ENCODE measurements at places on chromosomes 1 and 21. TPM values are rescaled to one million over a fixed set of nuclear protein-coding genes. Genes with fewer than 3 reads are reported as not detected.
A peak's percentile ranks its signal among the peaks of the same experiment; 100 is the strongest.

DNA sequence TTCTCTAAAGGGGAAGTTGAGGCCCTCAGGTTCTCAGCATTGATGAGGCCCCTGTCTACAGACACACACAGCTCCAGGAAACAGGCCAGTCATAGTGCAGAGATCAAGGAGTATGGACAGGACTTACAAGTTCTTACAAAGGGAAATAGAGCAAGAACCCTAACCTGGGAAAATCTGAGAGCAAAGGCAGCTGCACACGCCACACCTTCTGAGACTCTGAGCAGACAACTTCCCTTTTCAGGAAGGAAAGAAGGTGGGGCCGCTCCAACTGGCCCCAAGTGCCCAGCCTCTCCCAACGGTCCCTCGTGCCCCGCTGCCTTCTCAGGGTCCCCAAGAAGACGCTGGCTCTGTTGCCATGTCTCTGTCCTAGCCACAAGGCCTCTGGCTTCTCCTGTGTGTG, 3.6 kb downstream of the NOC2L start:
- DNase-seq: no peak

GRCh38 chr1:39044762-39045161, 18.6 kb downstream of the NDUFS5 start:
- no peak for DNase-seq

GRCh38 chr1:61353797-61354406, 271.5 kb downstream of the NFIA start:
- no peak for DNase-seq

DNA sequence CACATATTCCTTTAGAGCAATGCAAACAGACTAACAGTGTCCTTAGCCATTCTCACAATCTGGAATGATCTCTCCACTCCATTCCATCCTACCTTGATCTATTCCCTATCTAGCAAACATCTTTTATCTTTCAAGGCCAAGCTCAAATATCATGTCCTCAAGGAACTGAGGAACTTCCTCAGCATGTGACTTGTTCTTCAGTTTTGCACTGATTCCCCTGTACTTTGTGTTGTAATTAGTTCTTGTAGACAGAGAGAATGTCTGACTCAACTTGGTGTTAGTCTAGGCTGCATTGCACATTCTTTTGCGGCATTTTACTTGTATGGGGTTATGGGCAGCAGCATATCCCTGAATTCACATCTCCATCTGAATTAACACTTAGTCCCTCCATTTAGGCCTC, 31.5 kb upstream of the GJA5 start:
- DNase-seq: no peak

Gene KDM1A
- 332 TPM for total RNA-seq

DNA sequence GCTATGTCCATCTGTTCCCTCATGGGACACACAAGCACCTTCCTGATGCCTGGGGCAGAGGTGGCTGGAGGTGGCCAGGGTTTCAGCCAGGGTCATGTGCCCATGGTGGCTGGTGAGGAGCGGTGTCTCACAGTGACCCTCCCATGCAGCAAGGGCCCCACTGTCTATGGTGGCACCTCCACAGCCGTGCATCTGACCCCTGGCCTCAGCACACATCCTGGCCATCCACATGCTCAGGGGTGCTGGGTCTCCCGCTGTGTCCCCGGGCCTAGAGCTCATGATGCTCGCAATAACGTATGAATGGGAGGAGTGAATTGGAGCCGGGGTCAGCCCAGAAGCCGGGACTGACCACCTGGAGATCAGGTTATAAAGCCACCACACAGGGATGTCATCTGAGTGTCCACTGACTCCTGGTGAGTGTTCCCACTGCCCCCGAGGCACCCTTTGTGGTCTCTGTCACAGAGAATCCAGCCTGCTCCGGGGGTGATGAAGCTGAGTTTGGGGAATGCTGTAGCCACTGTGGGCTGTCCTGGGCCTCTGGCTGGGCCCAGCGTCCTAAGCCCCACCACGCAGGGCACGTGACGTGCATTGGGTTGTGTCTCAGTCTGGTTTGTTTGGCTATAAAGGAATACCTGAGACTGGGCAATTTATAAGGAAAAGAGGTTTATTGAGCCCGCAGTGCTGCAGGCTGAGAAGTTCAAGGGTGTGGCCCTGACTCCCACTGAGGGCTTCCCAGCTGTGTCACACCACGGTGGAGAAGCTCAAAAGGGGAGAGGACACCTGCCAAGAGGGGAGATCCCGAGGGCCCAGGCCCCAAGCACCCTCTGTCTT, 51.7 kb downstream of the SIK1 start:
- no peak for DNase-seq

- no peak for DNase-seq
Measured at GRCh38 chr1:14263225-14263624, 335.3 kb upstream of the KAZN start.

DNA sequence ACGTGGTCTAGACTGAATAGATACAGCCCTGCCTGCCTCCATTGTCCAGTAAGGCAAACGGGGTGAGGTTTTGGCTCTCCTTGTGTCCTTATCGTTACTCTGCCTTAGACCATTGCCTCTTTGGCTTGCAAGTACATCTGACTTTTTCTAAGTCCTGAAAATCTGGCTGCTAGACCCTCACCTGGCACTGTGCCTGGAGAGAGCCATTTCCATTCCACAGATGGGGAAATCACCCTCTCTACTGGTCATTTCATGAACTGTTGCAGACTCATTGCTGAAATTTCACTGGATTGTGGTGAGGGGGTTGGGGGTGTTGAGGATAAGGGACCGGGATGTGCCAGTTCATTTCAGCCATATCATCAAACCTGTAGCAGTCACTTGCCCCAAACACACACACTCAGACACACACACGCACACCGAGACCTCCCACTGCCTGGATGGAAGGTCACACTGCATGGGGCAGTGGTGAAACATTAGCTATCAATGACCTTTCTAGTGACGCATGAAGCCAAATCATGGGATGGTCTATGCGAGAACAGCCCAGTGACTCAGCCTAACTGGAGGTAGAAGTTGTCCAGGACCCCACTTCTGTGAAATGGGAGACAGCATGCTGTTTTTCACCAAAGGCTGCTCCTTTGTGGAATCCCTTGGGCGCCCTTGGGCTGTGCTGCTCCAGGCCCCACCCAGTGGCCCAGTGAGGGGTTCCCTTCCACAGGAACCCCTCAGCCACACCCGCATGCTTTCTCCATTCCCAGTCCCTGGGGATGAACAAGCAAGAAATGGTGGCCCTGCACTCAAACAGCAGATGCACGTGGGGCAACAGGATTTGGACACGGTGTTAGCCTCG, 34.9 kb upstream of the VASH2 start:
- DNase-seq: peak; percentile 36

DNA sequence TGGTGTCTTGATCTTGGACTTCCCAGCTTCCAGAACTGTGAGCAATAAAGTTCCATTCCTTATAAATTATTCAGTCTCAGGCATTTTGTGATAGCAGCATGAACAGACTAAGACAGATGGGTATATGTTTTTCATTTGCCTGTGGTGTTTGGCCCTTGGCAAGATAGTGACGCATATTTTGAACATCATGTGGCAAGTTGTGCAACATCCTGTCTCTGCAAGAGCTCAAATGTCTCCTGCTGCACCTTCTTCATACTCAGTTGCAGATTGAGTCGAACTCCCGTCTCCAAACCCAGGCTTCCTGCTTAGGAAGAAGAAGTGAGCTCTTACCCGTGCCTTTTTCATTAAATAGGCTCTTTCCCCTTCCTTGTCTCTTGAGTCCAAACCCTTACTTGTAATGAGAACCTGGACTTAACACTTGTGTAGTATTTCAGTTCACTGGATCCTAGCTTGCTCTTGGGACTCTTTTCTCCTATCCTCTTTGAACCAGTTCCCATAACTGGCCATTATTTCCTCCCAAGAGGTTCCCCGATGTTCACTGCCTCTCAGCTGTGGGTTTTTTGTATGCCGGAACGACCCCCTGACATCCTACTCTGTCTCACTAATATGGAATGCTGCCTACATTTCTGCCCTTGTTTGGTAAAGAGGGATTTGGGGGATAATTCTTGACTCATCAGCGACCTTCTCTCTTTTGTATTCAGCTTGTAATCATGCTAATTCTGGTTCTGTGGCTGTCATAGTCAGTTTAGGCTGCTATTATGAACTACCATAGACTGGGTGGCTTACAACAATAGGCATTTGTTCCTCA, 125.0 kb upstream of the KCNK2 start:
- no peak for DNase-seq

Gene TLCD4
- 3.2 TPM for total RNA-seq

DNA sequence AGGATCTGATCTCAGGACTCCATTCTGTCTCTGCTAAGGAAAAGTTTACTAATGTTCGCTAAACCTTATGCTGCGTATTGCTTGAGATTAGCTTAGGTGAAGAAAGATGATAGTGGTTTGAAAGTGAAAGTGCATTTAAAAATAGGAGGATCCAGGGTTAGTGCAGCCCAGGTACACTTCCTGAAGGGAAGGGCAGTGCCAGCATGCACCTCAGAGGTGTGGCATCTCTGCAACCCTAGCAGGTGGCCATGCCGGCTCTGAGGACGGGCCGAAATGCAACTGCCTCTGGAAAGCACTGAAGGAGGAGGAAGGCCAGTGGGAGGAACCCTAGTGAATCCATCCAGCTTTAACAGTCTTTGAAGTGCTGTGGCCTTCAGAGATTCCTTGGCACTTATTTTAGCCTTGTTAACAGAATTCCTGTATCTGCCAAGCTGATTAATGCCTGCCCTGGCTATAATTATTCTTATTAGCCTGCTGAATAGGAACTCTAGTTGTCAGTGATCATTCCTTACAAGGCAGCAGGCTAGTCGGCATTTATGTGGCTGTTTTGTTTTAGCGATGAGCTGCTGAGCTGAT, 5.5 kb downstream of the PTGFRN start:
- no peak for DNase-seq

DNA sequence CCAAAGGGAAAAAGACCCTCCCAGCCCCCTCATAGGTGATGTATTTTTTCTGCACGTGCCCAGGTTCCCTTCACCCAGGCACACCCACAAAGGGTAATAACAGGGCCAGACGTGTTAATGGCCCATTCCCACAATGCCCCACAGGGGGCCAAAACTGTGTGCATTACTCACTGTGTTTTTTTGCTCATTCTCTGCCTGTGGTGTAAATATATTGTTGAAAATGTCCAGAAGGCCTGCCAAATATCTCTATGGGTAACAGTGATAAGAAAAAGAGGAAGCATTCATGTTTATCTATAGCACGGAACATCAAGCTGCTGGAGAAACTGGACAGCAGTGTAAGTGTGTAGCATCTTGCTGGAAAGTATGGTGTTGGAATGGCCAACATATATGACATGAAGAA, 21.9 kb downstream of the RHEX start:
- DNase-seq: no peak

- no peak for DNase-seq
Measured at GRCh38 chr1:58143972-58144697, 402.4 kb downstream of the OMA1 start.

DNA sequence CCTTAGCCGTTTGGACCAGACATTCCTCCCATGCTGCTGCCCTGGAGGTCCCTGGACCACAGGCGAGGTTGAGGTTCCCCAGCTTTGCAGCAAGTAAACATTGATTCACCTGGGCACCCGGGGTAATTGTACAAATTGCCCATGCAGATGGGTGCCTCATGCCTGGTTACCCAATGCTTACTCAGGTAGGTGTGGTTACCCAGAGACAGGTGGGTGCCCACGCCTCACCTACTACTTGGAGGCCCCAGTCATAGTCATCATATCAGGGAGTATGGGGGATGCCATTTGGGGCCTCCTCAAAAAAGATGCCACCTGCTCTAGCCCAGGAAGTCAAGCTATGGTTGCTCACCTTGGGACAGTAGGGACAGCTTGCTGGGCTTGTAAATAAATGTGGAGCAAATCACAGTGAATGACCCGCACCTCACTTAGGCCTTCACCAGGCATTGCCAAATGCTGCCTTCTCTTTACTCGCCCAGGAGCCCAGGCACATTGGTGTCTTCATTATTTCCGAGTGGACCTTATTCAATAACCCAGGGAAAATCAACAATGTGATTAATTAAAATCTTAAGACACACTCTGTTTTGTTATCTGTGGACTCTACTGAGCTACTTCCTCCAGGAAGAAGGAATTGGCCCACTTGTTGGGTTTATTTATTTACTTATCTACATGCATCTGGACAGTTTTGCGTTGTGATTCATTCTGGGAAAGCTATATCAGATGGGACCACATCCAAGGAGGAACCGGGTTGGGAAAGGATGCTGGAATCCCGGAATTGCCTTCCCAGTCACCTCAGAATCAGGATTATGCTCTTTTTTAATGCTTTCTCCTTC, 35.6 kb upstream of the GRHL3 start:
- DNase-seq: no peak

GRCh38 chr21:38621132-38621531, 122.9 kb upstream of the ERG start:
- no peak for DNase-seq

GRCh38 chr1:42963378-42964043, 4.8 kb upstream of the SLC2A1 start:
- no peak for DNase-seq

Gene RHBDL2
- 1.1 TPM for total RNA-seq

GRCh38 chr1:159342761-159343425, 40.8 kb downstream of the FCER1A start:
- no peak for DNase-seq

- DNase-seq: no peak
Measured at GRCh38 chr1:239872626-239873025, 219.1 kb upstream of the FMN2 start.

GRCh38 chr1:173208146-173208545, 1.0 kb upstream of the TNFSF4 start:
- DNase-seq: no peak

Gene PRELP
- 0.34 TPM for total RNA-seq

Gene TMEM240
- total RNA-seq: 13.3 TPM

GRCh38 chr1:57040811-57041210, 75.0 kb upstream of the C8B start:
- no peak for DNase-seq

Gene ADAMTS4
- total RNA-seq: 1.3 TPM

DNA sequence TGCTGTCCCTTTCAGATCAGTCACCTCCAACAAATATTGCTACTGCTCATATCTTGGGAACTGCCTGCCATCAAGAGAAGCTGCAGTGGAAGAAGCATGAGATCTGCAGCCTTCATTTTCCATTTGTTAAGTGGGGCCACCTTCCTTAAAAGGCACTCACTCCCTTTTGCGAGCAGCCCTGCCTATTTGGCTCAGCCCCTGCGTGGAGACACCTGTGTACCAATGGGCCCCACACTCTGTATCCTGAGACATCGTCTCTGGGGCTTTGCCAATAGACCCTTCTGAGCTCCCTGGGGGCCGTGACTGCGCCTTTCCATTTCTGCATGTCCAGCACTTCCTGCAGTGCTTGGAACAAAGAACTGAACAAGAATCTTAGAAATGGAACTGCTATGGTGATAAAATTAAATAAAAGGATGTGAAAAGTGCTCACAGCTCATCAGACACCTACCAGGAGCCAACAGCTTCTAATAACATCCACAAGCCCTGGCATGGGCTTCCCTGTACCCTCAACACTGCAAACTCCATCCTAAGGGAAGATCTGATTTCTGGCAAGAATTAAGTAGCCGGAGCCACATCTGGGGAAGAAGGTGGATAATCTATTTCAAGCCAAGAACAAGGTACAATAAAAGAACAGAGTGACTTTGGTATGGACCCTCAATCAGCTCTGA, 36.7 kb downstream of the PARP1 start:
- no peak for DNase-seq

- no peak for DNase-seq
Measured at GRCh38 chr1:178092878-178093493, 918 bp upstream of the RASAL2 start.

Measured in neural progenitor cell (in vitro differentiated cells).